ENCODE measurements at places on chromosomes 3 and 15. TPM values are rescaled to one million over a fixed set of nuclear protein-coding genes. Genes with fewer than 3 reads are reported as not detected.

GOLGA8J gene
- total RNA-seq: not detected

CCR9 gene
- not detected for total RNA-seq

COL6A5 gene
- not detected for total RNA-seq

ISLR gene
- total RNA-seq: not detected

GRK7 gene
- not detected for total RNA-seq

TOPBP1 gene
- total RNA-seq: 32.1 TPM

SEMA7A gene
- total RNA-seq: 0.67 TPM

Measured in mammary microvascular endothelial cell (primary cell).